Daoy (cell line): ENCODE measurements at places on chromosomes 7 and 10. TPM values are rescaled to one million over a fixed set of nuclear protein-coding genes. Genes with fewer than 3 reads are reported as not detected.

GRCh38 chr10:60041489-60042133 lies 135.3 kb upstream of the CCDC6 start:
- no peak for DNase-seq

DNA sequence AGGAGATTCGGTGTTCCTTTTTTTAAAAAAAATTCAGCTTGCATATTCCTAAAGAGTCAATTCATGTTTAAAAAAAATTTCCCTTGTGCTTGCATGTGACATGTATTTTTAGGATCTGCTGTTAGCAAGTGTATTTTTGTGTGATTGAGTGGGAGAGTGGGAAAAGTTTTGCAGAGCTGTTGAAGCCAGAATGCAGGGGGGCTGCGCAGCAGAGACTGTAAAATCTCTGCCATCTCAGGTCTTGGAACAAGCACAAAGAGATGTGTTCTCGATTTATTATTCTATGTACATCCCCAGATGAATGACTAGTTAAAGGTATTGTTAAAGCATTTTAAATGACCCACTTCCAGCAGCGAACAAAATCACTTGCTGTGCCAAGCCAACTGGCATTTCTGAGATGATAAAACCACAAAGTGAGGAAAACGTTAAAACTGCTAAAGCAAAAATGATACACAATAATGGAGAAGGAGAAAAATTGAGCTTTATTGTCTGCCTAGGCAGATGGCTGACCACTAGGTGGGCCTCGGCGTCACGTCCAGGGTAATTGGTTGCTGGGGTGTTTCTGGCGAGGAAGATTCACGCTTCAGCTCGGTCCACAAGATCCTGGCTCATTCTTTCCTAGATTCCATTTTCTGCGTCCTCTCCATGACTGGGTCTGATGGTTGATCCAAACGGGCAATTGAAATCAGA lies 67.0 kb upstream of the ATRNL1 start:
- no peak for DNase-seq

DNA sequence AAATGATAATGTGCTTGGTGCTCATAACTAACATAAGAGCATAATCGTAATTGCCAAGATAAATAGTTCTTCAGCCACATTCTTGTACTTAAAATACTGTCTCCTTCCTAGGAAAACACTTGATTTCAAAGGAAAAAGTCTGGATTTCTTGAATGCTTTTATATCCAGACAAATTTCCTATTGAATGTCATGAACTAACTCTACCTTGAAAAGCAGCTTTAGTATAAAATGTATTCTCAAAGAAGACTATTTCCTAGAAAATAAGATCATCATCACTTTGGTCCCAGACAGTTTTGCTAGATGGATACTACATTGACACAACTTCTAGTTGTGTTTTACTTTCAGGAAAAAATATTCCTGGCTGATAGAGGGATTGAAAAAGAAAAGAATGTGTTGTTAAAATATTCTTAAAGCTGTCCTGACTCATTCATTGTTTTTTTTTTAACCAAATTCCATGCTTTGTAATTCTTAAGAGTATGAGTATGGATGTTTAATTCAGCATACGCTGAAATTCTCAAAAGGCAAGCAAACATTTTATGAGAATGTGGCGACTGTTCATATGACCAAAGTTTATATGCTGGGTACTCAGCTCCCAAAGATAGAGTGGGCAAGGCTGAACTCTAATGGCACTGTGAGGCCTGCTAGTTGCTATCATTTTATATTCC lies 106.1 kb downstream of the PPP1R3A start:
- no peak for DNase-seq

- DNase-seq, result peak; percentile 5
These were observed 19.2 kb upstream of the SUPV3L1 start for GRCh38 chr10:69160809-69161241.

DNA sequence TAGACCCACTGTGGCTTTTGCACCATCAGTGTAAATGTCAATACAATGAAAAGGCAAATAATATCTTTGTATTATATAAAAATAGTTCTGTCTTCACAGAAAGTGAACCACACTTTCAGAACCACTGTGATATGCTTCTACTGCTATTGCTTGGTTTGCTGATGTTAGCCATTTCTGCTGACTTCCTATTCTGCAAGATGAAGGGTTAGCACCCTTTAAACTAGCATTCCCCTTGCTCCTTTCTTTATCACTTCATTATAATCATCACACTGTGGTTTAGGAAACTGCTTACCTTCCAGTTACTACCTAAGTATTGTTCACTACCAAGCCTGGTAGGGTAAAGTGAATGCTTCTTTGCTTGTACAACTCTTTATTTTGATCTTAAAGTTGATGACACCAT lies 29.2 kb downstream of the MYPN start:
- no peak for DNase-seq

DNA sequence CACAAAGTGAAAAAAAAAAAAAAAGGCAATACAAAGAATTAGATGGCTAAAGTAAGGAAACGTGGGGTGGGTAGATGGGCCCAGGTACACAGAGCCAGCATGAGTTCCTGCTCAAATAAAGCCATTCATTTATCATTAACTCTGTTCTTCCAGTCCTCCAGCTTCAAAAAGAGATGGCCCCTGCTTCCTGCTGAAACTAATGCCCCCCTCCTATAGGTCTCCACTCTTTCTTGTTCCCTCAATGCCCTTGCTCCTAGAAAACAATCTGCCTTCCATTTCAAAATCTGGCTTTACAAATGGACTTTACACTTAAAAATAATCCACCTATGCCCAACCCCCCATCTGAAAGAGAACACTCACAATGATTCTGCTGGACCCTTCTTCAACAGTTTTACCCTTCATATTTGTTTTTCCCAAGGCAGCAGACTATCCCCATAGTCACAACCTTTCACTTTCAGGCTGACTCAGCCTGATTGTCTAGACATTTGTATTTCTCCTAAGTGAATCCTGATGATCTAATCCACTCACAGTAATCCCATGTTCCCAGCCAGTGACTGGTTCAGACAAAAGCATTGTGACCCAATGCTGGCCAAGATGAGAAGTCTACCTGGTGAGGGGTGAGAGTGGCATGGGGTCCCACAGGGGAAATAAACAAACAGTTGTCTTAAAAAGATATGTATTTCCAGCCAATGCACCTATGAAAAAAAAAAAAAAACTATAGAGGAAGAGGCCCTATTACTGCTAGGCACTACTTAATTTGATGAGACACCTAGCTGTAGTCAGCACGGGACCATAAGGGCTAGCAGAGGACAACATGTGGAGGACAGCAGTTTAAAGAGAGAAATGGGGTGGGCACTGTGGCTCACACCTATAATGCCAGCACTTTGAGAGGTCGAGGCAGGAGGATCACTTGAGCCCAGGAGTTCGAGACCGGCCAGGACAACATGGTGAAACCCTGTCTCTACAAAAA lies 74.6 kb upstream of the GRID1 start:
- peak; percentile 74 for DNase-seq

Gene INHBA
- 84.7 and 102 TPM in 2 replicates for total RNA-seq

GRCh38 chr7:191981-192649 lies at the start of gene FAM20C:
Gene FAM20C (plus strand): TSS chr7:192571. CDS start chr7:193200, 629 bp downstream.
- peak; percentile 92 for DNase-seq

Gene POT1
- total RNA-seq, result 46.2 and 47.0 TPM in 2 replicates

Gene PDK4
- 0.63 and 0.71 TPM in 2 replicates for total RNA-seq

- DNase-seq, result no peak
These were observed 284.5 kb upstream of the KLF6 start for GRCh38 chr10:4069491-4069890.

GRCh38 chr7:20647908-20648776 lies 32.7 kb downstream of the ABCB5 start:
- DNase-seq, result peak; percentile 75

Gene METTL27
- total RNA-seq, result 0.48 and 2.3 TPM in 2 replicates

Gene STYXL1
- 85.9 and 109 TPM in 2 replicates for total RNA-seq

Gene RADIL
- 0.40 and 3.4 TPM in 2 replicates for total RNA-seq

- no peak for DNase-seq
These were observed 254.6 kb downstream of the TFEC start for GRCh38 chr7:115775981-115776380.

GRCh38 chr10:108427146-108427545 lies 1262.6 kb upstream of the SORCS1 start:
- DNase-seq, result no peak

Gene SLC16A12
- total RNA-seq, result 0.06 and 0.24 TPM in 2 replicates

- DNase-seq, result no peak
These were observed 669.5 kb upstream of the GHITM start for GRCh38 chr10:83469728-83470331.

Gene ADAM22
- 2.6 and 3.0 TPM in 2 replicates for total RNA-seq

- DNase-seq, result no peak
These were observed 12.0 kb upstream of the CPXM2 start for GRCh38 chr10:123903621-123904020.

Gene CHAT
- total RNA-seq, result not detected in 2 replicates

Gene HBP1
- 45.3 and 46.4 TPM in 2 replicates for total RNA-seq

- DNase-seq, result no peak
These were observed 207.1 kb upstream of the ETV1 start for GRCh38 chr7:14196555-14196954.

DNA sequence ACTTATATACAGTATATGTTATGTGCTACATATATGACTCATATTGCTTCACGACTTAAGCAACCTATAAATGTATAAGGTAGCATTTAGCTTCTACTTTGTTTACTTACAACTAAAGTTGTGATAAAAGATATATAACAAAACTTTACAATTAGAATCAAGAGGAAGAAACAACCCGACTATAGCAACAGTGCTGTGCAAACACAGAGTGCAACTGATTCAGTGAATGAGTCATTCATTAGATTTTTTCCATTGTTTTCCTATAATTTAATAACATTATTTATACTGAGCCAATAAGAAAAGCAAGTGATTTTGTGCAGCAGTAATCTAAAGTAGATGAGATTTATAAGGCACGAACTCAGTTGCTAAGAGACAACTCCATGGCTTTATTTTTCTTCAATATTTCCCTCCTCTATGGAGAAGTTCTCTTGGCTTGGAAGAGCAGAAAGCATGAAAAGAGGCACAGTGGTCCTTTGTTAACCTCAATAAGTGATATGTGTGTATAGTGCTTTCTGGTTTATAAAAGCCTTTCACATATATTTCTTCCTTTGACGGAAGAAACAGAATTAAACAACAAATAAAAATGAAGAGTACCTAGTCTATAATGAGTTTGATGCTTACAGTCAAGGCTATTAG lies 19.8 kb downstream of the CEP41 start:
- DNase-seq, result no peak

Gene TMEM270
- 0.69 and 1.5 TPM in 2 replicates for total RNA-seq

Gene PRPS1L1
- not detected in 2 replicates for total RNA-seq

DNA sequence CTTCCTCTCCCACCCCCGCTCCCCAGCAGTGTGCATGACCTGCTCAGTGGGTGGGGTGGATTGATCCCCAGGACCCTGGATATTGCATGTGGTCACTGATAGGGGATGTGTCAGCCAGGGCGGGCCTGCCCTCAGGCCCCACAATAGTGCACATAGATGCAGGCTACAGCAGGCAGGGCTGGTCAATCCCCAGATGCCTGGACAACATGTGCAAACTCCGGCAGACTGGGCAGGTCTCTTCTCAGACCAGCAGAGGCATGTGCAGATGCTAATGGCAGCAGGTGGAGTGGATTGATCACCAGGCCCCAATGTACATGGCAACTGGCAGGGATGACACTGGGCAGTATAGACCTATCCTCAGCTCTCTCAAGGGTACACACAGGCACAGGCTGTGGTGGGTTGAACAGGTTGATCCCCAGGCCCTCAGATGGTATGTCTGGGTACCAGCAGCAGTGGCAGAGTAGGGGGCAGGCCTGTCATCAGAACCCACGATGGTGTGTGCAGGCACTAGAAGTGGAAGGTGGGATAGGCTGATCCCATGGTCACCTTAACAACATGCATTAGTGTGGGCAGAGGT lies 98.6 kb downstream of the LANCL2 start:
- DNase-seq, result no peak

- no peak for DNase-seq
These were observed 125.8 kb downstream of the TPST1 start for GRCh38 chr7:66330961-66331360.

Gene SLC26A3
- not detected in 2 replicates for total RNA-seq

GRCh38 chr10:43071865-43072650 lies 4.8 kb upstream of the RET start:
- no peak for DNase-seq

Gene FAM25A
- not detected in 2 replicates for total RNA-seq

Gene CCDC71L
- 29.7 and 40.7 TPM in 2 replicates for total RNA-seq

Gene ARHGAP22
- total RNA-seq, result 6.2 and 17.1 TPM in 2 replicates

DNA sequence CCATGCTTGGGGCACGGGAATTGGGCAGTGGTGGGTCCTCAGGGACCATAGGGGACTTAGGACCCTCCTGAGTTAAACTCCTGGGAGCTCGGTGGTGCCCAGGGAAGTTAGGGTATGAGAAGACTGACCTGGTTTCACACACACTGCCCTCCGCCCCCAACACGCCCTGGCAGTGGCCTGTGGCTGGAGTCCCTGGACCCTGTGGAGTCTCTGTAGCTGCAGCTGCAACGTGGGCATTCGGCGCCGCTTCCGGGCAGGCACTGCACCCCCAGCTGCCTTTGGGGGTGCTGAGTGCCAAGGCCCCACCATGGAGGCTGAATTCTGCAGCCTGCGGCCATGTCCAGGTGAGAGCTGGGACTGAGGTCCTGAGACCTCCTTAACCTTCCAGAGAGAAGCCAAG lies 29.9 kb upstream of the ZNF862 start:
- no peak for DNase-seq

Gene ABCB1
- 11.8 and 18.9 TPM in 2 replicates for total RNA-seq

DNA sequence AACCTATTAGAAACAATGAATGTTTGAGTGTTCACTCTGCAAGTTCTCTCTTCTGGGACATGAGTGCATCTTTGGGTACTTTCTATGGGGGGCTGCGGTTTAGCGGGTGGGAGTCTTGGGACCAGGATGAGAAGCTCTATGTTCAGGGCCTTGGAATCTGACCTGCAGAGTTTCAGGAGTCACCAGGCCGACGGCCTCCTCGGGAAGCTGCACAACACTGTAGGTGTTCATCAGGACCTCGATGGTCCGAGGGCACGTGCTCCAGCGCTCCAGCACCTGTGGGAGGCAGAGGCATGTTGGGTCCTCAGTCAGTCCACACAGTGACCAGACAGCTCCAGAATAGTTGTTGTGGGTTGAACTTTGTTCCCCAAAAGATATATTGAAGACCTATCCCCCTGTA lies 8.9 kb upstream of the GBX1 start:
- no peak for DNase-seq

GRCh38 chr10:98366062-98366530 lies 48.9 kb downstream of the PYROXD2 start:
- DNase-seq, result no peak

Gene SPDYE18
- total RNA-seq, result not detected in 2 replicates

- no peak for DNase-seq
These were observed 12.8 kb downstream of the ZMIZ2 start for GRCh38 chr7:44761207-44762161.

GRCh38 chr7:148711191-148712102 lies 12.7 kb downstream of the CUL1 start:
- DNase-seq, result no peak

DNA sequence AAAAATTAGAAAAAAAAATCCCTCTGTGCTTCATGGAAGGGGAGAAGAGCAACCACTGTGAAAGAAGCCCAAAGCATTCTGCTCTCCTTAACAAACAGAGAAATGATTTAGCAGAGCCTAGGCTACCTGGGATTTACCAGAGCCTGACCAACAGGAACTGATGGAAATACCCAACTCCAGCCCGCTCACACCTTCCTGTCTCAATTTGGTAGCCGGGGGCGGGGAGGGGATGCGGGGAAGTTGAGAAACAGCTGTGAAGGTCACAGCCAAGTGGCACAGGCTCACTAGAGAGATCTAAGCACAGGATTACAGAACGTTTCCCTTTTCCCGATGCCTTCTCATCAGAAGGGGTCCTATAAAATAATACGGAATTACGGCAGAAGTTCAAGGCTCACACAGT lies 17.6 kb downstream of the RSU1 start:
- no peak for DNase-seq
